ENCODE measurements at places on chromosomes 6 and 20.

DNA sequence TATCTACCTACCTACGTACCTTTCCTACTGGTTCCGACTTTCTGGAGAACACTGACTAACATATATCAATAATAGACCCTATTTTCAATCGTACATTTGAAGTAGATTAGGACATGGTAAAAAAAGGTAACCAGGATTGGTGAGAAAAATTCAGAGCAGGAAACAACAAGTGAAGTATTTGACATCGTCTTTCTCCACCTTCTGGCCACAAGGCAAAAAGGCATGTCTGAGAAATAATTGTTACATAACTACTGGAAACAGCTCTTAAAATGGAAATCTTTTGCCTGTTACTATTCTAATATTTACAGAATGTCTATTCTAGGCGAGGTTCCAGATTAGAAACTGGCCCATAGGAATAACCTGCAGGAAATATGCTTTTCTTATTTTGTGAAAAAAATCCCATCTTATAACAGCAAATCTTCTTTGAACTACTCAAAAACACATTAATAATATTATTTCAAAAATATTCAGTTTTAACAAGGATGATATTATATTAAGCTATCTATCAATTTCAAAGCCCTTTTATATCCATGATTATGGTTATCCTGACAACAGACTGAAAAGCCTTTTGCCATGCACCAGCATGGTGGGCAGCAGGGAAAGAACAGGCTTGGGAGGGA, 80.8 kb downstream of the RCAN2 start:
- DNase-seq, result peak; percentile 38

DNA sequence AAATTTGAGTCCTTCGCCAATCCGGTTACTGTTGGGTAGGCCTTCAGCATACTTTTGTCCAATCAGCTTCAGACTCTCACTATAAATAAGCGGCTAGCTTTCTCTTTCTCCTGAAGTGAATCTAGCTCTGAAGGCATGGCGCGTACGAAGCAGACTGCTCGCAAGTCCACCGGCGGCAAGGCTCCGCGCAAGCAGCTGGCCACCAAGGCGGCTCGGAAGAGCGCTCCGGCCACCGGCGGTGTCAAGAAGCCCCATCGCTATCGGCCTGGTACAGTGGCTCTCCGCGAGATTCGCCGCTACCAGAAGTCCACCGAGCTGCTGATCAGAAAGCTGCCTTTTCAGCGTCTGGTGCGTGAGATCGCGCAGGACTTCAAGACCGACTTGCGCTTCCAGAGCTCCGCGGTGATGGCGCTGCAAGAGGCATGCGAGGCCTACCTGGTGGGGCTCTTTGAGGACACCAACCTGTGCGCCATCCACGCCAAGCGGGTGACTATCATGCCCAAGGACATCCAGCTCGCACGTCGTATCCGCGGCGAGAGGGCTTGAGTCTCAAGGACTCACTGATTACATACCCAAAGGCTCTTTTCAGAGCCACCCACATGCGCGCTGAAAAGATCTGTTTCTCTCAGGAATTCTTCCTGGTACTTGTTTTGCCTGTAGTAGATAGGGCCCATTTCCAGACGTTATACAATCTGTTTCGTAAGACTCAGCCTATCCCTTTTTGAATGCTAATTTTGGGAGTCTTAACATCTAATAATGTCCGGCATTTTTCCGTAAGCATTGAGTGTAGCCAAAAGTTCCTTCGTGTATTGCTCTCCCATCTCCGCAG, 102.0 kb downstream of the OR2B2 start:
- peak; percentile 71 for DNase-seq

GRCh38 chr20:45502561-45502960, 12.9 kb downstream of the SPINT3 start:
- no peak for DNase-seq

GRCh38 chr6:151073146-151073545, 166.6 kb upstream of the AKAP12 start:
- DNase-seq, result no peak

GRCh38 chr6:13125841-13126240, 202.5 kb downstream of the TBC1D7 start:
- DNase-seq, result no peak

- DNase-seq, result no peak
These were observed 6.3 kb upstream of the APMAP start for GRCh38 chr20:24998631-24999445.

DNA sequence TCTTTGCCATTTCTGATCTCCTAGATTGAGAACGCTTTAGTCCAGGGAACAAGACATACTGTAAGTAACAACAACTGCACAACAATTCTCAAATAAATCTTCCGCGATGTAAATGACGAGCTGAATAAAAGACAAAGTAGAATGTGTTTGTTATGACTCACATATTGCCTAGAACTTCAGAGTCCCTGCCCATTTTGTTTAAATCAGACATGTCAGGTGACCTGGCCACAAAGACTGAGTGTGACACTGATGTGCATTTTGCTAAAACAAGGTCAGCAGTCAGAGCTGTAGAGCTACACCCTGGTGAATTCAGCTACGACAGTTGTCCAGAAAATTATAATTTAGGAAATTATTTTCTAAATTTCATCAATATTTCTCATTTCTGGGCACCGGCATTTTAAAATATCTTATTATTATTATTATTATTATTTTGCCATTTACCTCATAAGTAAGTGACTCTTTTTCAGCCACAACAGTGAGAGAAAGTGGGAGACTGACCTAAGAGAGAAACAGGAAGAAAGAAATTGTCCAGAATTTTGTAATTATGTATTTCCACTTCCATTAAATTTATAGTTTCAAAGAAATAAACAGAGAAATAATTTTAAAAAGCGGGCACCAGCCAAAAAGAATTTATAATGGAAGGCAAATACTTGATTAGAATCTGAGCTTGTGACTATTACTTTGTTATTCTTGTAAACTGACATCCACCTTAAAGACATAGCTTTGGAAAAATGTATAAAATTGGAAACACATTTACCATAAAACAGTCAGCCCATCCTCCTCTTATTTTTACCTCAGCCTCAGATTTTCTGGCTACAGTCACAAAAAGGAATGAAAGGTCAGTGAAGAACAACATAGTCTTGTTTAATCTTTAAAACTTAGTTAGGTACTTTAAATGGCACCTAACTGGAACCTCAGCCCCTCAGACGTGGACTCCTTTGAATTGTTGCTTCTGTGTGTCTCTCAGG, 157.0 kb upstream of the CITED2 start:
- DNase-seq, result no peak

DNA sequence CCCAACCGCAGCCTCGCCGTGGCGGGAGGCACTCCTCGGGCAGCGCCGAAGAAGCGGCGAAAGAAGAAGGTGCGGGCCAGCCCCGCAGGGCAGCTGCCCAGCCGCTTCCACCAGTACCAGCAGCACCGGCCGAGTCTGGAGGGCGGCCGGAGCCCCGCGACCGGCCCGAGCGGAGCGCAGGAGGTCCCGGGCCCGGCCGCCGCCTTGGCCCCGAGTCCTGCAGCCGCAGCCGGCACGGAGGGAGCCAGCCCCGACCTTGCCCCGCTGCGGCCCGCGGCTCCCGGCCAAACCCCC, 525 bp downstream of the PNRC1 start:
- no peak for DNase-seq

DNA sequence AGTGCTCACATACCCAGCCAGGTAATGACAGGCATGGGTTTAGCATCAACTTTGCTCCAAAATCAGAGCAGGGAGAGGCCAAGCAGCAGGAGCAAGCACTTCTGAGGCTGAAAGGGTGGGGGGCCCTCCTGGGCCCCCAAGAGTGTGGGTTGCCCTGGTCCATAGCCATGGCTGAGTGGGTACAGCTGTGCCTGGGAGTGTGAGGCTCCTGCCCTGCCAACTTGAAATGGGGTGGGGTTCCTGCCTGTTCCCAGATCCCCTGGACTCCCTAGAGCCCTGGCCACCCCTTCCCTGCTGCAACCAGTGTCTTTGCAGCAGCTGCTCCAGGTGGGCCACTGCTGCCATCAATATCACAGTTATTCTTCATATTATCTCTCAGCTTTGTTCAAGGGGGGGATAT, 1224.2 kb upstream of the GJE1 start:
- no peak for DNase-seq

GRCh38 chr20:663315-664090, 10.5 kb upstream of the SRXN1 start:
- DNase-seq, result no peak

DNA sequence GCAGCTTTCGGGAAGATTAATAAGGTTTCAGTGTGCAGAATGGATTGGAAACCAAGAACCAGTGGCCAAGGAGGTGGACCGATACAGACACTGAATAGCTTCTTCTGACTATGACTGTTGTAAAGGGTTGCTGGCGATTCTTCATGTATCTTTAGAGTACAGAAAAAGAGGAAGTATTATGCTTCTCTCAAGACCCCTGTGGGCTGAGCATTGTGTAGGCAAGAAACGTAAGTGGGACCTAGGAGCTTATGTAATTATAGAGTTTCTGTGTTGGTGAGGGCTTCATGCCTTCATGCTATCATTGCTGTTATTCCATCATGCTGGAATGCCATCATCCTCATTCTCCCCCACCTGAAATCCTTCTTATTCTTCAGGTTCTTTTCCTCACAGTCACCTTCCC, 105.4 kb upstream of the AKIRIN2 start:
- DNase-seq, result no peak

DNA sequence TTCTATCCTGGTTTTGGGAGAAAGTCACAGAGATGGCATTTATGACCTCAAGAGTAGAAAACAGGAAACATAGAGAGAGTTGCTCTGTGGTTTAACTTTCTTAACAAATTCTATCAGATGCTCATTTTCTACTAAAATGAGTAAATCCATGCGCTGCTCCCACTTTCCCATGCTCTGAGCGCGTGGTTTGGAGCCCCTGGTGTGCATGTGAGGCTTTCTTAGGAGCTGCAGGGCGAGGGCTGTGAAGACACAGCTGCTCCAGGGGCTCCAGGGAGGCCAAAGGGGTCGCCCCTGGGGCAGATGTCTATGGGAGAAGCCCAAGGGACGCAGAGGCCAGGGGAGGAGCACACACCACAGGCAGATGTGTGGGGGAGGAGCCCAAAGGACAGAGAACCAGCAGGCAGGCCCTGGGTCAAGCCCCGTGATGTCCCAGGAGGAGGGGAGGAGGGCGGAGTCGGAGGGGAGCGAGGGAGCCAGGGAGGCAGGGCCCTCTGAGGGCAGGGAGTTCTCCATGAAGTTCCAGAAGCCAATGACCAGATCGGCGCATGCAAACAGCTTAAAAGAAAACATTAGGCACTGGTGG, 122.9 kb downstream of the IRF4 start:
- no peak for DNase-seq

Measured in HuH-7 (cell line).